ENCODE measurements at places on chromosomes 2 and 18. TPM values are rescaled to one million over a fixed set of nuclear protein-coding genes. Genes with fewer than 3 reads are reported as not detected.

Gene SOX11
- total RNA-seq: not detected

- DNase-seq: no peak
These were observed 53.6 kb downstream of the SMAD2 start for GRCh38 chr18:47876813-47877212.

DNA sequence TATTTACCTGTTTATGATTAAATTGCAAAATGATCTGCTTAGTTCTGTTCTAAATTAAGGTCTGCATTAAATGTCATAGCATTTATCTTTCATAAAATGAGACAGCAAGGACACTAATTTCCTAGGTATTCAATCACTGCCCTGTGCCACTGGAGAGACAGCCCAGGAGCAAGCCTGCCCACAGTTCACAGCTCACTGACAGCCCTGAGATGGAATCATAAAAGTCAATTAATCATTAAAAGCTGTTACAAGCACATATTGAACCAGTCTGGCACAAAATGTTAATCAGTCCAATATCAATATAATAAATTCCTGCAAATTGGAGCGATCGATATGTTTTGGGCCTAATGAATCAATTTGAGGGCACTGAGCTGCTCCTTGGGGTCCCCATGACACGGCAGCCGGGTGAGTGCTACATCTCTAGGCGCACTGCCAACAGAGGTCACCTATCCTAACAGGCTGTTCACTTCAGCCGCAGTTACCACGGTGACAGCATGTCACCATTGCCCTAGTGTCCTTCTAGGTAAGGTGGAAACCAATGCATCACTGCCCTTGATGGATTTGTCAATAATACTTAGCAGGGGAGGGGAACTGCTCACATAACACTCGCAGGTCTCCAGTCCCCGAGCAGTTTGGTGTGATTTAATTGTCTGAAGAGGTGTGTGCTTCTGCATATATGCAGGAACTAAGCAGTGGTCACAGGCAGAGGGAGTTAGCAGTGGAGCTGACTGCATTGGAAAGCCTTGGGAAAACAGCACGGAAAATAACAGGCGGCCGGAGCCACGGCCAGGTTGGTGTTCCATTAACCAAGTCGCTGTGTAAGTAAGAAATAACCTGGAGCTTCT lies 47.3 kb downstream of the POU3F3 start:
- DNase-seq: no peak

Gene SLC9A4
- 0.30 TPM for total RNA-seq
